Left cardiac atrium (tissue), 4 donors: ENCODE measurements at places on chromosomes 5 and 9. TPM values are rescaled to one million over a fixed set of nuclear protein-coding genes. Genes with fewer than 3 reads are reported as not detected.

The CER1 gene
- total RNA-seq: not detected

The FCN2 gene
- total RNA-seq: not detected

The DBN1 gene
- 55.1 TPM for total RNA-seq

The GHR gene
- total RNA-seq: 22.4 TPM

The N4BP3 gene
- 1.5 TPM for total RNA-seq

The PDE8B gene
- 40.2 TPM for total RNA-seq

The KIAA0825 gene
- total RNA-seq: 2.2 TPM

The ADGRD2 gene
- total RNA-seq: not detected

The PPP3R2 gene
- not detected for total RNA-seq

The SEC61B gene
- total RNA-seq: 77.8 TPM

The DNM1 gene
- total RNA-seq: 14.0 TPM

The BICD2 gene
- total RNA-seq: 31.0 TPM

The CD180 gene
- total RNA-seq: 0.68 TPM

The CCNO gene
- total RNA-seq: 0.16 TPM

The ITK gene
- total RNA-seq: 1.6 TPM

The GRIA1 gene
- 0.41 TPM for total RNA-seq
